CD8-positive, alpha-beta memory T cell (primary cell): ENCODE measurements at places on chromosomes 5 and 9.

DNA sequence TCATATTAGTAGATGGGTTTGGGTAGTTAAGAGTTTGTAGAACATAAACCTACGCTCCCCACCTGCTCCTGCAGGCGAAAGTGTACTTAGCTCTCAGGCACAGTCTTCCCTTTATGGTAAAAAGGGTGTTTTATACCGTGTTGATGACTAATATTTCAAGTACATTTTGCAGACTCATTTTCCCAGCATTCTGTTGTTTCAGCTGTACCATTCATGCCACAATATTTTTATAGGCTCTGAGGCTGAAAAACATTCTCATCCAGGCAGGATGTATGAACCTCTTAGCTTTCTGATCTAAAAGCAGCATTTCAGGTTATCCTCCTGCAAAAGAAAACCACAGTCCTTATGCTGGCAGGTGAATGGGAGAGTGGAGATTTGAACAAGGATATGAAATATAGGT lies 231.4 kb downstream of the NR2F1-AS1 start:
- H3K27ac ChIP-seq, result no peak overlapping the region
- H3K4me1 ChIP-seq, result no peaks in the 10 kb centered on the region
- H3K36me3 ChIP-seq, result no peaks in the 10 kb centered on the region
- no peaks in the 10 kb centered on the region for H3K27me3 ChIP-seq
- no peak overlapping the region for H3K4me3 ChIP-seq

DNA sequence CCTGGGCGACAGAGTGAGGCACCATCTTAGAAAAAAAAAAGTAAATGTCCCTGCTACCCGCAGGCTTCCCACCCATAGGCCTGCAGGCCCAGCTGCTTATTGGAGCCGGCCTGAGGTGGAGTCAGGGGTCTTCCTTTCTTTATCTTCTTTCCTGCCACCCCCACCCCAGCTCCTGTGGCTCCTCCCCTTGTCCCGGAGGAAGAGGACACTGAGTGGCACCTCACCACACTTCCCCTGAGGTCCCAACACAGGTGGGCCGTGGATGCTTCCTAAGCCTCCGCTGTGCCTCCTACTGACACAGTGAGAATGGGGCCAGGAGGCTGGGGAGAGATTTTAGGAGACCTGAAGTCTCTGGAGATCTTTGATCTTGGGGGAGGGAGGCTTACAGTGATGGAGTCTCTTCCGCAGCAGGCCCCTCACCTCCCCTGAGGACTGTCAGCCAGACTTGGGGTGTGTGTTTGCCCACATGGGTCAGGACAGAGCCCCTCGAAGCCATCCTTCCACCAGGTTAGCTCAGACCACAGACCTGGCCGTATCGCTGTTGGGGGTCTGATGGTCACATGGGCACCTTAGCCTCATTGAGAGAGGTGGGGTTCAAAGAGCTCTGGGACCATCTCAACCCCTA lies 135.4 kb upstream of the IER5L start:
- no peak for DNase-seq
- no peak overlapping the region for H3K27ac ChIP-seq
- H3K36me3 ChIP-seq, result no peaks in the 10 kb centered on the region

GRCh38 chr5:142079306-142079721 lies 29.3 kb upstream of the NDFIP1 start:
- no peak overlapping the region for H3K27ac ChIP-seq
- DNase-seq, result no peak
- no peaks in the 10 kb centered on the region for H3K36me3 ChIP-seq

GRCh38 chr5:72443883-72444282 lies 63.3 kb downstream of the ZNF366 start:
- H3K36me3 ChIP-seq, result no peaks in the 10 kb centered on the region
- no peak overlapping the region for H3K27ac ChIP-seq
- no peak overlapping the region for H3K4me3 ChIP-seq
- no peaks in the 10 kb centered on the region for H3K27me3 ChIP-seq

GRCh38 chr5:113524927-113525326 lies 11.4 kb downstream of the YTHDC2 start:
- H3K27me3 ChIP-seq, result no peaks in the 10 kb centered on the region
- no peaks in the 10 kb centered on the region for H3K36me3 ChIP-seq
- DNase-seq, result no peak
- H3K27ac ChIP-seq, result no peak overlapping the region
- H3K4me3 ChIP-seq, result no peak overlapping the region
- H3K4me1 ChIP-seq, result peaks cover 29% of the 10 kb centered on the region

DNA sequence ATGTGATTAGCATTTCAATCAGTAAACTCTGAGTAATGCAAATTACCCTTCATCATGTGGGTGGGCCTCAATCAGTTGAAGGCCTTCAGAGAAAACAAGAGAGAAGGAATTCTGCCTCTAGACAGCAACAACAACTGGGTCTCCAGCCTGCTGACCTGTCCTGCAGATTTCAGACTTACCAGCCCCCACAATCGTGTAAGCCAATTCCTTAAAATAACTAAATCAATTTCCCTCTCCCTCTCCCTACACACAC lies 41.7 kb upstream of the FBXW11 start:
- no peak overlapping the region for H3K27ac ChIP-seq
- H3K4me3 ChIP-seq, result no peak overlapping the region
- peaks cover 80% of the 10 kb centered on the region for H3K36me3 ChIP-seq
- no peak for DNase-seq
- no peaks in the 10 kb centered on the region for H3K27me3 ChIP-seq
